AG10803 (cell line): ENCODE measurements at places on chromosomes 2 and 18.

DNA sequence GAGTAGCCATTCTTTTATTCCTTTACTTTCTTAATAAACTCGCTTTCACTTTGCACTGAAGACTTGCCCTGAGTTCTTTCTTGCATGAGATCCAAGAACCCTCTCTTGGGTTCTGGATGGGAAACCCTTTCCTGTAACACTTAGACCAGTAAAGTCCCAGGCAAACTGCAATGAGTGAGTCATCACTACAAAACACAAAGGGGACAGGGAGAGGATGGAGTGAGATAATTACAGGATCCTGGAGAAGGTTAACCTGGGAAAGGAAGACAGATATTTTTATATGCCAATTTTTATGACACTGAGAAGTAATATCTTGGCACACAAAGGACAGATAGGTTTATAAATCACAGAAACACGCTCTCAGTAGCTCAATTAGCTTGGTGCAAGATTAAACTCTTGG, 48.7 kb downstream of the EHD3 start:
- no peak for DNase-seq

- DNase-seq, result peak; percentile 55
Measured at GRCh38 chr2:213086050-213086449, 65.4 kb downstream of the IKZF2 start.

DNA sequence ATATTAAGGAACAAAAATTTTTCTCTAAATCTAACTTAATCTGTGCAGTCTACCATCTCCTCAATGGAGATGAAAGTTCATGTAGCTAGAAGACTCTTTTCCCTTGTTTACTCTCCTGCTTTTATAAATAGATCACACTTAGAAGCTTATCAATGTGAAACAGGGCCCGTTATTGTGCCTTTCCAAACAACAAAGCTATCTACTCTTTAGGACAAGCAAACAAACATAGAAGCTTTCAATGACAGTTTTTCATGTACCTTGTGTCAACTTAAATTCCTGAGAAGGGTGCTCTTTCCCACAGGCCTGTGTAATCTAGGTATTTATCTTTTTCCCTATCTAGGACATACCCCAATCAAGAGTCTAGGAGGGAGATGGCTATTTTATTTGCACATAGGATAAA, 247.8 kb upstream of the CWC22 start:
- no peak for DNase-seq

- DNase-seq, result peak; percentile 24
Measured at GRCh38 chr2:29477186-29477585, 362.0 kb downstream of the CLIP4 start.

DNA sequence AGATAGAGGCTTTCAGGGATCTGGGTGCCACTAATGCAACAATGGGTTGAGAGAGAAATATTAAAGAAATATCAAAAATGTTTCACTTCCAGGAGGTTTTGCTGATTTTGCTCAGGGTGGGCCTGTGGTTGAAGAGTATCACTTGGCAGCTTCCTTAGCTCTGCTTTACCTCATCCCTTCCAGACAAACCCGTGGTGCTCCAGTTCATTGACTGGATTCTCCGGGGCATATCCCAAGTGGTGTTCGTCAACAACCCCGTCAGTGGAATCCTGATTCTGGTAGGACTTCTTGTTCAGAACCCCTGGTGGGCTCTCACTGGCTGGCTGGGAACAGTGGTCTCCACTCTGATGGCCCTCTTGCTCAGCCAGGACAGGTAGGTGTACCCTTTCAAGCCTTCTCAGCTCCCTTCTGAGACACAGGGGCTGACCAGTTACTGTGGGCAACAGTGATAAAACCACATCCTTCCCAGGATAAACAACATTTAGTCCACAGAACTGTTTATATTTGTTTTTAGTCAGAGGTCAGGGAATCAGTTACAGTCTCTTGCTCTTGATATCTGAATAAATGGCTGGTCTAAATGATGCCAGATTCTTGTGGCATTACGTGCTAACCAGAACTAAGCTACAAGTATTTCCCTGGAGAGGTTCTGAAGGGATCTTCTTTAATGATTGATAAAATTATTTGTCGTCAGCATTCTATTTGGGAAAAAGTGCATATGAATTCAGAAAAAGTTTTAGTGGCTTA, 7.0 kb downstream of the SLC14A1 start:
- peak; percentile 49 for DNase-seq

DNA sequence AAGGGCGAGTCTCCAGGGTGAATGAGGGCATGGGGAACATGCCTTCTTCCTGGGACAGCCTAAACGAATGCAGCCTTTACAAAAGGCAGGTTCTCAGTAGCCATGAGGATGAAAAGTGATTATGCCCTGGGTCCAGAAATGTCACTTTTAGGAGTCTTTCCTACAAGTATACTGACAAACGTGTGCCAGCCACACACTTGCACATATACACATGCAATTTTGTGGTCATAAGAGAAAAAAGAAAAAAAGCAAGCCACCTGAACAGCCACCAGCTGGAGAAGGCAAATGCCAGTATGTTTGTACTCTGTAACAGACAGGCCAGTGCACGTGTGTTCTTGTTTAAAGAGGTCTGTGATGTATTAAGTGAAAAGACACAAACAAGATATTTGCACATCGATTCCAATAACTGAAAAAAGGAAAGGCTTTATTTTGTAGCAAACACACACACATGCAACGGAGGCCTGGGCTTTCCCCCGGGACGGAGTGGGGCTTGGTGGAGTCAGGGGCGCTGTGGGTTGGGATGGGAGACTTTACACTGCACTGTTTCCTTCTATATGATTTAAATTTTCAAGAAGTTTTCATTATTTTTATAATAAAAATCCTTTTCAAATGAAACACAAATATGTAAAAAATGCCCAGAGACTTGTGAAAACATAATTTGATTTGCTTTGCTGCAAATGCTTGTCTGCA, 108.4 kb downstream of the FAM210A start:
- DNase-seq, result no peak

- no peak for DNase-seq
Measured at GRCh38 chr2:108239786-108240185, at the start of gene SULT1C3. SULT1C3 (plus strand) TSS chr2:108239968; CDS start chr2:108247195, 7,227 bp downstream.

DNA sequence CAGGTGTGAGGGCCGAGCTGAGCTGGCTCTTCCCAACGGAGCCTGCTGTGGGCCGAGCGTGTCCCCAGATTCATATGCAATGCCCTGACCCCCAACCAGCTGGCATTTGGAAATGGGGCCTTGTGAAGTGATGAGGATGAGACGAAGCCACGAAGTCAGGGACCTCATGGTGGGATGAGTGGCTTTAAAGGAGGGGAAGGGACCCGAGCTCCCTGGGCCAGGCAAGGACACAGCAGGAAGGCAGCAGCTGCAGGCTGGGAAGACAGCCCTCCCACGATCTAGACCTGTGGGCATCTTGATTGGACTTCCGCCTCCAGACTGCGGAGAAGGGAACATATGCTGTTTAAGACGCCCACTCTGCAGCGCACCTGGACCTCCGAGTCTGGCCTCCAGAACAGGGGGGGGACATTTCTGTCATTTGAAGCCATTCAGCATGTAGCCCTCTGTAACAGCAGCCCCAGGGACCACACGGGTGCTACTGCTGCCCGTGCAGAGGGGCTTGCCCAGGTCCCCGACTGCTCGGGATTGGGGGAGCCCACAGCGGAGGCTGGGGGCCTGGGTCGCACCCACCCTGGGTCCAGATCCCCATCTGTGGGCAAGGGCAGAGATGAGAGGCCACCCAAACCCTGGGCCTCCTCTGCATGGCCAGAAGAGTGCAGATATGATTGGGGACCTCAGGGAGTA, 27.2 kb downstream of the KIF1A start:
- no peak for DNase-seq

DNA sequence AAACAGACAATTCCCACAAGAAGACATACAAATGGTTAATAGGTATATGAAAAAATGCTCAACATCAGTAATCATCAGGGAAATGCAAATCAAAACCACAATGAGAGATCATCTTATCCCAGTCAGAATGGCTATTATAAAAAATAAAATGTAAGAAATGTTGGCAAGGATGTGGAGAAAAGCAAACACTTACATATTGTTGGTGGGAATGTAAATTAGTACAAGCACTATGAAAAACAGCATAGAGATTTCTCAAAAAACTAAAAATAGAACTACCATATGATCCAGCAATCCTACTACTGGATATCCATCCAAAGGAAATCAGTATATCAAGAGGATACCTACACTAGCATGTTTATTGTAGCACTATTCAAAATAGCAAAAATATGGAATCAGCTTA, 186.6 kb downstream of the NOL4 start:
- no peak for DNase-seq

DNA sequence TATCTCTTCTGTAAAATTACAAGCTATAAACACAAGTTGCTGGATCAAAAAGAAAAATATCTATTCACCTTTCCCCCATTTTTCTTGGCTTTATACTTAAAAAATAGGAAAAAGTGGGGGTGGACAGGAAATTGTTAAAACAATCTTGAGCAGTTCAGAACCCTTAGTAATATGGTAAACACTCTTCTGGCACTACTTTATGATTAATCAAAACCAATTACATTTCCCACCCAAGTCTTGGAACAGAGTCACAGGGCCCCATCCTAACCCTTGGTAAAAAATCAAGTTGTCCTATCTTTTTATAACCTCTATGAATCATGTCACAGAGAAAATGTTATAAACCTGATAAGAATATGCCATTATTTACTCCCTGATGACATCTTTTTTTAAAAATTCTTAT, 328.2 kb upstream of the LYPD1 start:
- no peak for DNase-seq

DNA sequence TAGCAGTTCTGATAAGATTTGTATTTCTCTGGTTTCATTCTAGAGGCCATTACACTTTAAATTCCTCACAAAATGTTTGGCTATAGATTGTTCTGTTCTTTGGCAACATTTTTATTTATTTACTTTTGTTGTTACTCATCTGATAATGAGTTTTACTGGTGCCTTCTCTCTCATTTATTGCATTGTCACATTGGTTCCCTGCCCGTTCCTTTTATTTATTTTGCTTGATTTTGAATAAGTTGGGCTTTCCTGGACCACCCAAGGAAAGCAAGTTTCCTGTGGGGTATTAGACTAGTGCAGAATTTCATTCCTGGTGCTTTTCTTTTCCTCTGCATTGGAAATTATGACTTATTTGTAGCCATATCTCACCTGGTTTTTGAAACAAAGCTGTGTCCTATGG, 232.0 kb downstream of the SOCS6 start:
- DNase-seq, result no peak

- DNase-seq, result no peak
Measured at GRCh38 chr2:238409341-238410199, 17.2 kb upstream of the ASB1 start.

DNA sequence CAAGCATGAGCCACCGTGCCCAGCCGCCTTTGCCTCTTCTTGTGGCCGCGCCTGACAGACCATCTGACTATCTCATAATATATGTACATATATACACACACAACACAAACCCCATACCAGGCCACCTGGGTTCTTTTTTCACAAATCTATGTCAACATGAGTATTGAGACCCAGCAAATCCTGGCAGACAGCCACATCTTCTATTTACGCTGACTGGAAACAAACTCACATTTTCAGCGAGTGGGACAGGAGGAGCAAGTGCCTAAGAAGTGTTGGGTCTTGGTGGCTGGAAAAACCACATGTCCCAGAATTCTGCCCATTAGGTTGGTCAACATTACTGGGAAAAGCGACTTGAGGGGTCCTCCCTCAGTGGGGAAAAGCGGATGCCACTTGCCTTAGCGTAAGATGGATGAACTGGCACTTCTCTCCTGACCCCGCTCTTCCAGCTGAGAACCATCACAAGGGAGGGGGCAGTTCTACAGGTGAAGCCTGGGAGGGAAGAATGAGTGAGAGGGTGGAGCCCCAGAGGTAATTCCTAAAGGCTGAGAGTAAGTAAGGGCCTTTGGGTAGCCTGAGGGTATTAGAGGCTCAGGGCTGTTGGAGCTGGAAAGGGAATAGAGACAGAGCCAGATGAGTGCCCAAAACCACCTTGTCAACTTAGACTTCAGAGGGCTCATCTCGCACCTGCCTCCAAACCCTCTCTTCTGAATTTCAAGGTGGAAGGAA, 1.9 kb downstream of the SCYGR3 start:
- no peak for DNase-seq

DNA sequence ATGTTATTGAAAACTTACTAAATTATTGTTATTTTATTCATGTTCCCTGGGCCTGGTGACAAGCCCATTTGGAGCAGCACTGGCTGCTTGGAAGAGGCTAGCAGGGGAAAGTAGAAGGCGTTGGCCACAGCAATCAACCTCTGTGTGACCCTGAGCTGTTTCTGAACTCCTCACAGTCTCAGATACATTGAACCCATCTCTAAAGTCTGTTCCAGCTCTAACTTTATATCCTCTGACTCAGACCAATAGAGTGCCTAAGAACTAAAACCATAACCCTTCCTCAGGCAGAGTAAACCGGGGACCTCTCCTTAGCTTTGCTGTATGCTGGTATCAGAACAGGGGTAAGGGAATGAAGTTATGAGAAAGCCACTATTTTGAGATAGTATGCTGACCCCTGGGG, 96.4 kb upstream of the NOL4 start:
- DNase-seq, result no peak

- peak; percentile 34 for DNase-seq
Measured at GRCh38 chr18:9475643-9476591, 604 bp downstream of the RALBP1 start.

DNA sequence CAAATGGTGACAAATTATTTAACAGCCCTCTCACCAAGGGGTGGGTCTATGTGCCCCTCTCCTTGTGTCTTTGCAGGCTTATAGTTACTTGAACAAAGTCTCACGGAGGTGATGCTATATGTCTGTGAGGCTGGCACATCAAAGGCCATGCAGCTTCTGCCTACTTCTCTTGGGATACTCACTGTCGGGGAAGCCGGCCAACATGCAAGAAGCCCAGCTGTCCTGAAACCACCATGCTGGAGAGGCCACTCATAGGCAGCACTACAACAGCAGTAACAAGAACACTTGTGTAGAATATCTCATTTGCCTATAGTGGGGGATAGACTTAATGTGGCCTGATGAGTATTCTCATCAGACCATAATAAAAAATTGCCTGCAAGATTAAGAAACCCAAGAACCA, 233.7 kb upstream of the NCKAP5 start:
- DNase-seq, result no peak

- DNase-seq, result no peak
Measured at GRCh38 chr2:196201229-196202009, 30.0 kb upstream of the STK17B start.

- DNase-seq, result no peak
Measured at GRCh38 chr2:138775736-138776135, 4.5 kb downstream of the NXPH2 start.

DNA sequence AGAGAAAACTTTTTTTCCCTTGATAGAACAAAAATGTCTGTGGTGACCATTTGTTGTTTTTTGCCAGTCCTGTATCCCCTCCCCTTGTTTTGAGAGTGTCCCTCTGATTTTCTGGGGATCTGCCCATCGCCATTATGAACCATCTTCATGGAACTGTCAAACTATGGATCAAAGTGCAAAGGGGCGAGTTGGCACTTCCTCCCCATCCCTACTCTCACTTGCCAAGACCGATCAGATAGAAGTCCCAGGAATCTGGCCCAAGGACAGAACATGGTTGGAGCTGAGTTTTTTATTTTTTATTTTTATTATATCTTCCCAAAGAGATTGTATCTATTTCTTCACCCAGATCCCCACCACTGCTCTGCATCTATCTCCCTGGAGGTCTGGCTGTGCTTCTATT, 221.4 kb downstream of the IKZF2 start:
- no peak for DNase-seq

GRCh38 chr18:49910019-49910418, 96.7 kb upstream of the ACAA2 start:
- DNase-seq, result no peak

- no peak for DNase-seq
Measured at GRCh38 chr2:60496956-60497355, 56.5 kb downstream of the BCL11A start.
